ENCODE measurements at places on chromosomes 1 and 21.

- DNase-seq: no peak
Measured at GRCh38 chr1:31800674-31800967, 15.2 kb downstream of the SPOCD1 start.

GRCh38 chr21:35818597-35818996 lies 241.7 kb downstream of the SETD4 start:
- DNase-seq: no peak

- DNase-seq: no peak
Measured at GRCh38 chr1:153916297-153916696, 6.5 kb downstream of the GATAD2B start.

GRCh38 chr1:25785333-25786067 lies 14.5 kb upstream of the SELENON start:
- no peak for DNase-seq

DNA sequence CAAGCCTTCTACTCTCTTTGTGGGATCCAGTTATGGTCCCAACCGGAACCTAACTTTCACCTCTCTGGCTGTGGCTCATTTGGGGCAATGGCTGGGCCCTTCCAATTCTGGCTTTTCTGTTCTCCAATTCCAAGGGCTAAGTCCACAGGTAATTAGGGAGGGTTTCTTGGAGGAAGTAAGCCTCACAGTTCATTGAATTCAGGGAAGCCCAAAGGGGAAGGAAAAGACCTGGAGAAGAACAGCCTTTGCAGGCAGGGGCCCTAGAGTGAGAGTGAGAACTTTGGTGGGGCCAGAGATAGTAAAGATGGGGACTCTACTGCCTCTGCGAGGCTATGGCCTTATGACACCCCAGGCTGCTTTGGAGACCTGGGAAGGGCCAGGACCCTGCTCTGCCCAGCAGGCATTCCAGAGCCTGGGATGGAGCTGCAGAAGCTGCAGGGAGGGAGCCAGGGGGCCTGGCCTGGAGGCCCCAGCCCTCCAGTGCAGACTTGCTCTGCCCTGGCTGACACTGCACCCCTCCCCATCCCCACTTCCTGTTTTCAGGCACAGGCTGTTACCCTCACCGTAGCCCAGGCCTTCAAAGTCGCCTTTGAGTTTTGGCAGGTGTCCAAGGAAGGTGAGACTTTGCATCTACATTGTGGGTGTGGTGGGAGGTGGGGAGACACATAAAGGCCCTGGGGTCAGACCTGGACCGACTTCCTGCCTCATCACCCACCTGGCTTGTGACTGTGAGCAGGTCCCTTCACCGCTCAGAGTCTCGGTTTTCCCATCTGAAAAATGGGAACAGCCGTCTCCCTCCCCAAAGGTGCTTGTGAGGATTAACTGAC lies 18.9 kb downstream of the LDLRAP1 start:
- DNase-seq: no peak

GRCh38 chr1:231919239-231919885 lies 292.8 kb downstream of the DISC1 start:
- no peak for DNase-seq

- no peak for DNase-seq
Measured at GRCh38 chr1:92877081-92877711, 45.4 kb downstream of the RPL5 start.

GRCh38 chr21:44724196-44724595 lies 12.8 kb upstream of the TSPEAR start:
- DNase-seq: no peak

DNA sequence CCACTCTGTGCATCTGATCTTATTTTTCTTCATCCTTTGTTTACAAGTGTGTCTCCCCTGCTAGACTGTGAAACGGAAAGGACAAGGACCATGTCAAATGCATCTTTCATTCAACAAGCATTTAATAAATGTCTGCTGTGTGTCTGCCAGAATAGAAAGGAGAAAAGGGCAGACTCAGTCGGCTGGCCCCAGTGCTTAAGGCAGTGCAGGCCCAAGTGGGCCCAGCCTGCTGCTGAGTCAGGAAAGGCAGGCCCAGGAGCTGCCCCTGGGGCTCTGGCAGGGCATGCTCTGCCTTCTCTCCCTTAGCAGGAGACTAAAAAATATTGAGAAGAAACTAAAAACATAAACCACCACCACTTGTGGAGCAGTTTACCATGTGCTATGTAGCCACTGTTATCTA lies 38.1 kb downstream of the PLEKHA6 start:
- no peak for DNase-seq

DNA sequence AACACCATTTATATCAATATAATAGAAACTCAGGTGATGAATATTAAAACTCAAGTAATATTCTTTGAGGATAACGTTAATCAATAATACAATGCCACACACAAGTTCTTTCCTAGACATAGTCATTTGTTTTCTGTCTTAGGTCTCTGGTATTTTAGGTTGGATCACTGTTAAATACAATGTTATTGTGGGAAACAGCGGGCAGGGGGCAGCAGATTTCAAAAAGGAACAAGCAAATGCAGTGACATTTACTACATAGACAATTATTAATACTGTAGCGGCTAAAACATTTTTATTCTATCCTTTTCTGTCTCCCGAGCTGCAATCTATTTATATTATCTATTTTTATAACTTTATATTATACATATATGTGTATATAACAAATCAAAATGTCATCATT lies 186.4 kb upstream of the ZNHIT6 start:
- DNase-seq: peak; percentile 1

- no peak for DNase-seq
Measured at GRCh38 chr21:44903689-44904088, 17.0 kb downstream of the ITGB2 start.

DNA sequence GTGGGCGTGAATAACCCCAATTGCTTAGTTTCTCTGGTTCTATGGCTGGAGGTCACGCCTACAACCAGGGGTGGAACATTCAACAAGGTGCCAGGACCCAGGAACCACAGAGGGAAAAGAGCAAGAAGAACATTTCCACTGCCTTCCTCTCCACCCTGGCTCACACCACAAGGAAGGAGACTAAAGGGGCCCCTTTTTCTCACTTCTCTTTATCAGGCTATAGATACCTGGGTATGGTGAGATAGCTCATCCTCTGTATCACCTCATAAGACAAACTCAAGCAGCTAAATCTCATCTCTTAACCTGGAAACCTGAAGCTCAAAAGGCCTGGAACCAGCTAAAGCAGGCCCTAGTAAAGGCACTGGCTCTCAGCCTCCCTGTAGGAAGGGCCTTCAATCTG lies 438.8 kb upstream of the OLFM3 start:
- DNase-seq: no peak

DNA sequence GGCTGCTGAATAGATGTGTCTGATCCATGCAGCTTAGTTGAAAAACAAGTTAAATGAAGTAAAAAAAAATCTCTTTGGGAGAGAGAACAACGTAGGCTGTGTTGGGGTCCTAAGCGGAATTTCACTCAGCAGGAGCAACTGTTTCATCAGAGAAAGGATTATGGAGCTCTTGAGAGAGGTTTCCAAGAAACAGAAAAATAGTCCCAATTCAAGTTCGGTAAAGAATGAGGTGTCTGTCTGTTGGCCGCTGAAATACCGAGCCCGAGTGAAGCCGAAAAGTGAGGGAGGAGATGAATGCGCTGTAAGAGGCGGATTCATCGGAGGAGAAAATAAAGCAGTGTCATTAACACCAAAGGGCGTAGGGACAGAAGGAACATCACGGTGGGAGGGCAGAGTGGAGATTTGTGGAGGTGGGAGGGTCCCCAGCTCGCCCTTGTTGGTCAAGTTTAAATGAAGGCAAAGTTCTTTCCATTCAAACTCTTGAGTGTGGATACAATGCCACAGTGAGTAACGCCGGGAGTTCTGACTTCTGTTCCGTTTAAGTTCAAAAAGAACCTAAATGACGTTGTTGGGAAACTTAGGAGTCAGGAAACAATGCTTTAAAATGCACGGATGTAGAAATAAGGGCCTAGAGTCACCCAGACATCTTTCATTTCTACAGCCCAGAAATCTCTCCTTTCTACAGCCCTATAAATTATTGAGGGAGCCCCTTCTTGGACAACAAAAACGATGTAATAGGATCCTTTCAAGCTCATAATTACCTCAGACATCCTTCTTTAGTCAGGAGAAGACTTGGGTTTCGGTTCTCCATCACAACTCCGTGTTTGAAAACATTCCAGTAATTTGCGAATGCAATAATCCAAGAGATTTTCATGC lies 15.6 kb upstream of the SLC45A1 start:
- DNase-seq: no peak

- no peak for DNase-seq
Measured at GRCh38 chr1:150686275-150686674, 10.7 kb downstream of the GOLPH3L start.

DNA sequence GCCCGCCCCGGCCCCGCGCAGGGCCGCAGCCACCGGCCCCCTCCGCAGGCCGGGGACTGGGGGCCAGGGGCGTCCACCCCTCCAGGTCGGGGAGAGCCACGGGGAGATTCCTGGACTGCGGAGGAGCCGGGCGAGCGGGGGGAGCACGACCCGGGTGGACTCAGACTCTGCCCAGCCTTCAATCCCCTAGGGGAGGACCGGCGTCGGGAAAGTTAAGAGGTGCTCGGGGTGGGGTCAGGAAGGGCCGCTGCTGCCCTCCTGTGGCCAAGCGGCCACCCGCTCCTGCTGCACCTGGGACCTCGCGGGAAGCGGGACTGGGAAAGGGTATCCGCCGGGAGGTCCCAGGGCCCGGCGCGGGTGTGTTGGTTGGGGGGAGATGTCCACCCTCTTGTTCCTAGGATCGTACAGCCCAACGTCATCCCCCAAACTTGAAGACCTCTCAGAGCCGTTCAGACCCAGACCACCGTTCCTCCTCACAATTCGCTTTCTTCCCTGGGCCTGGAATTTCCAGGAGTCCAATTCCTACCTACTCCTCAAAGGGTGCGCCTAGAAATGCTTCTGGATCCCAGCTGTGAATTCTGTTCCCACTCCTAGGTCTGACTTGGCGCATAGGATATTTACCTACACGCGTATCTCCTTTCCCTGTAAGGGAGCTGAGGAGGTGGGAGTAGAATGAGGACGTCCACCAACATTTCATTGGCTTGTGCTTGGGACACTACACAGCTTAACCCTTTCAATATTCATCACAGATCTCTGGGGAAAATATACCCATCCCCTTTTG lies 484 bp upstream of the RHOC start:
- peak; percentile 82 for DNase-seq
